MM.1S (cell line): ENCODE measurements at places on chromosomes 11 and 22.

- DNase-seq, result no peak
Measured at GRCh38 chr11:65102142-65103095, 6.4 kb downstream of the VPS51 start.

GRCh38 chr11:14376920-14377319, 17.9 kb upstream of the RRAS2 start:
- no peak for DNase-seq

GRCh38 chr11:62067741-62068140, 56.1 kb upstream of the INCENP start:
- DNase-seq, result no peak

- no peak for DNase-seq
Measured at GRCh38 chr22:27461470-27461869, 340.1 kb downstream of the MN1 start.

- DNase-seq, result no peak
Measured at GRCh38 chr11:96554236-96554820, 164.5 kb downstream of the JRKL start.

DNA sequence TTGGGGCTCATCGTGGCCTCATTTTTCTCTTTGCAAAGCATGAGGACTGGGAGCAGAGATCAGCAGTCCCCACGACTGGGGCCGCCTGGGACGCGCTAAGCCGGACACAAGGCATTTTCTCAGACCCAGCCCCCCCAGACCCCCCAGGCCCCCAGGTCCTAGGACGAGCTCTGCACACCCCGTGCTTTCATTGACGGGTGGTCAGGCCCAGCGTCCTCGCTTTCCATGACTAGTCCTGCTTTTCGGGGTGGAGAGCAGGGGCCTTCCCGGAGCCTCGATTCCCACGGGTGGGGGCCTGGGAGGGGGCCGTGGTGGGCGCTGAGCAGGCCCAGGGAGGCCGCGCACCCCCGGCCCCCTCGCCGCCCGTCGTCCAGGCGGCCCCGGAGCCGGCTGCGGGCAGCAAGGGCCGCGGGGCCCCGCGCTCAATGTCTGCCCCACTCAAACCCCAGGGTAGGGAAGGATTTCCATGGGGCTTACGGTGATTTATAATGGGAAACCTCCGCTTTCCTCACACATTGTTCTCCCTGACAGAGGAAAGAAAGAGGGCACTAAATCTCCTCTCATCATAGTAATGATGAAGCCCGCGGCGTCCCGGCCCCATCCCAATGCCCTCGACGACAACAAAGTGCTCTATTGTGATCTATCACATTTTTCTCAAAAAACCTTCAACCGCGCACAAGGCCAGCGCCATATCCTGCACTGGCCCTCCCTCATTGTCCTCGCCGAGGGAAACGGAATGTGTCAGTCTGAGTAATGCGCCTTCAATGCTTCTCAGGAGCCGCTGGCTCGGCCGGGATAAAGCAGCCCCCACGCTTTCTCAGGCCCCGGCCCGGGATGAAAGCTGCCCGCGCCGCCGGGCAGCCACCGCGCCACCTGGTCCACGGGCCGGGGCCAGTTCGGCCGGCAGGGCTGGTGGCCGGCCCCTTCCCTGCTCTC, 10.4 kb upstream of the LINC01488 start:
- no peak for DNase-seq

DNA sequence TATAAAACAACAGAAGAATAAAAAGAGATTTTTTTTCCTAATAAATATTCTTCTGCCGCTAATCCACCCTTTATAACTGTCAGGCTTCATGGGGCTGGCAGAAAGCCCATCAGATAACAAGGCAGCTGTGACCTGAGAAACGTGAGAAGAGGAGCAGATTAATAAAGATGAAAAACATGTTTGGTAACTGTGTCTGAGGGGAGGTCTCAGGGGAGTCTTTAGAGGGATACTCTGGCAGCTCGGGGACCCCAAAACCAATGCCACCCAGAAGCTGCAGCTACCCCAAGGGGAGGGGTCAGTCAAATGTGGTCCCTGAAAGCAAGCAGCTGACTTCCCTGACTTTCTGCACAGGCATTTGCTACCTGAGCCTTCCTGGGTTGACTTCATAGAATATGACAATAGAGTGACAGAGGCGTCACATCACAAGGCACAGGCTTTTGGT, 48.4 kb upstream of the POU2AF1 start:
- no peak for DNase-seq

DNA sequence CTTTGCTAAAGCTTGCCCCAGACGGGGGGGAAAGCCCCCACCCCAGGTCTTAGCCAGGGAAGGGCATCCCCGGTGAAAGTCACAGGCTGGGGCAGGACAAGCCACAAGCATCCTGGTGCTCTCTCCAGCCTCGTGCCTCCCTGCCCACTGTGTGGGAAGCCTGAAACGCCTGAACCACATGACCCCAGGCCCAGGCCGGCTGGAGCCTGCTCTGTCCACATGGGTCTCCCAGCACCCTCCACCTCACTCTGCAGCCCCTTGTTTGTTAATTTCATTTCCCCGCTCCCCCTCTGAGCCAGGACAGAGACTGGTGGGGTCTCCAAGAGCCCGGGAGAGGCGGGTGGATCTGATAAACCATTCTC, 58.3 kb upstream of the TCF20 start:
- no peak for DNase-seq

- DNase-seq, result no peak
Measured at GRCh38 chr11:74682731-74683278, 48.4 kb downstream of the CHRDL2 start.

DNA sequence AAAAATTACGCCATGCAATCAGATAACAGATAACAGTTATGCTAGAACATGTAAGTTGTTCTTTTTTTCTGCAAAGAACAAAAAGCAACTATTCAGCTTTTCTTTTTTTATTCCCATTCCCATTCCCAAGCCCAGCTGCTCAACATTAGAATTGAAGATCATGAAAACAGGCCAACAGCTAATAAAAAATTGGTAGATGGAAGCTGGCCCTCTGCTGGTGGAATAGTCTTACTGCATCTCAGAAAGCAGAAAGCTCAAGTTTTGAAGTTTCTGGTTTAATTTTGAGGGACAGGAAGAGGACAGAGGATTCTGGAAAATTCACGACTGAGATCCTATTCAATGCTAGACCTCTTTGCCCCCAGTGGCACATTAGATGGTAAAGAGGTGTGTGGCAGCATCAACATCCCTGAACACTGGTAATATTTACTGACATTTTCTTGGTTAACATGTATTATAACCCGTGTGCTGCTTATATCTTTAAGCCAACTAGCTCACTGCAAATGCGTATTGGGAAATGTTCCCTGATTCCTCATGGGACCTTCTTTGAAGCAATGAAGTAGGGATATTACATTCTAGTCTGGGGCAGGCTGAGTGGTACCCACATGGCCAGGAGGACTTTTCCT, 591.2 kb downstream of the OPCML start:
- DNase-seq, result no peak
